T-helper 1 cell (primary cell): ENCODE measurements at places on chromosomes 2 and 18.

DNA sequence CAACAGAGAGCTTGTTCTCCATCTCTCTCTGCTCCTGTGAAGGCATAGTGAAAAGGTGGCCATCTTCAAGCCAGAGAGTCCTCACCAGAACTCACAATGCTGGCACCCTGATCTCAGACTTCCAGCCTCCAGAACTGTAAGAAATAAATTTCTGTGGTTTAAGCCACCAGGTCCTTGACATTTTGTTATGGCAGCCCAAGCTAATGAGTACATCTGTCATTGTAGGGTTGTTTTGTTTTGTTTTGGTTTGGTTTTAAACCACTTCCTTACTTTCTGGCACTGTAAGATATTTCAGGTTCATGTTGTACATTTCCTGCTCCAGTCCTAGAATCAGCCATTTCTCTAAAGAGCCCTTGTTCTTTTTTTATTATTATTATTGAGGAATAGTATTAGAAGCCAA, 171.2 kb downstream of the CPS1 start:
- no peak for DNase-seq

DNA sequence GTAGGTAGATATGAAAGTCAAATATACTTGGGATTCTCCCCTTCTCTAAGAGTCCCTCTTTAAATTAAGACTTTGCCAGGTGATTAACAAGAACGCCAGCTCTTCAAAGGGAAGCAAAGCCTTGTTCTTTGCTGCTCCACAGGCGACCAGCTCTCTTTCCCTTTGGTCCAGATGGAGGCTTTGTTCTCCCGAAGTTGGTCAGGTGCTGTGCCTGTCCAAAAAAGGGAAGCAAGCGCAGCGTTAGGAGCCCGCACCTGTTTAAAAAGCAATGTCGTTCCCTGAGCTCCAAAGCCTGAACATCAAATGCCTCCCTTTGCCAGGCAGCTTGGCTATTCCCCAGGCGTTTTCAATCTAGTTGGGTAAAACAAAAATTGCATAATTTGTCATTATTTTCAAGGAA, 1913.1 kb upstream of the PIK3C3 start:
- DNase-seq = no peak

- DNase-seq = no peak
Observed at GRCh38 chr2:136468799-136469369, 296.5 kb upstream of the THSD7B start.

DNA sequence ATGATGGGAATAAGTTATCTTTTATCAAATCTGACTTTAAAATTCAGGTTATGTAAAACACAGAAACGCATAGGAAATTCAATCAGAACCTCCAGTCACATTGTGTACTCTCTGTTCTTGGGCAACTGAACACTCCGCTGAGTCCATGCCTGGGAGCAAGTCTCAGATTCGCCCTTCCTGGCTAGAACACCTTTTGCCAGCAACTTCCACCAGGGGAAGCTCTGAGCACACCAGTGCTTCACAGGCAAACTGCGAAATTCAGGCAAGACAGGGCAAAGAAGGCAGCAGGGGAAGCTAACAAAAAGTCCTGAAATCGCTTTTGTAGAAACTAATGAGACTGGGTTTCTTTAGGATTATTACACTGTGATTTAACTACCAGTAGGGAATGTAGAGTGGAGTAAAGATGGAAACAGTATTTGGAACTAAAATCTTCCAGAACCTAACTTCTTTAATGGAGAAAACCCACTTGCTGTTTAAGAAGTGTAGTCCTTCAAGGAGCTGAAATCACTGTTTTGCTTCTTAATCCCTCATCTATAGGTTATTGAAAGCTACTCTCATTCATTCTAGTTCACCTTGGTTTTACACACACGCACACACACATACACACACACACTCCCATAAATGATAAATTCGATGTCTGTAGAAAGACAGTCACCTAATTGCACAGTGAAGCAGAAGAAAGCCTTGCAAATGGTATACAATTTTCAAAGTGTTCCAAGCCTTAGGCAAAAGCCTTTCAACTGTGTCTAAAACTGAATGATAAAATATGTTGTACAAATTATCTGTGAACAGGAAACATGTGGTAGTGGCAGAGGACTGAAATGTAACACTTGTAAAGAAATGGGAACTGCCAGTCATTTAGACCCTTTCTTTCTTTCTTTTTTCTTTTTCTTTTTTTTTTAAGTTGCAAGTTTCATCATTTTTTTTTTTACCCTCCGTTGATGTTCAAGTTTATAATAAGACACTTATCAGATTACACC, 214.5 kb downstream of the TMEM182 start:
- DNase-seq = no peak

DNA sequence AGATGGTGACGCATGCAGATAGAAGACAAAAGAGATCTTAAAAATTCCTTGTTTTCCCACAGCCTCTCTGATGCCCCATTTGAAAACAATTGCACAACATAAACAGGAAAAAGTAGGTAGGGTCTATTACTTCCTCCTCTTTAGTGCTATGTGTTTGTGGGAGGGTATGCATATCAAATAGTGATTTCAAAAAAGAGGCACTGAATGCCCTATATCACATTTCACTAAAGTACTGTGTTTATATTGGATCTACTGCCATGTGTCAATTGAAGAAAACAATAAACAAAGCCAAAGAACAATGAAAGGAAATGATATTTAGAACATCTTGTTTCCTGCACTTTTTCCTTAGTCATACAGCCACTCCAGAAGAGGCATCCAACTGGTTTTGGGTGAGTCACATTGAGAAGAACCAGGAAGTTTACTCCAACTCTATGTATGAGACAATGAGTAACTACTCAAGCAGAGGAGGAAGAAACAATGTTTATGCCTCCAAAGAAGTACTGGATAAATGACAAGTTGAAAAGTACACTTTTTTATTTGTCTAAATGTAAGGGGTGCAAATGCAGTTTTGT, 583.6 kb downstream of the FBXO15 start:
- no peak for DNase-seq

- DNase-seq = no peak
Observed at GRCh38 chr18:76356666-76357065, 138.4 kb downstream of the ZNF516 start.

- no peak for DNase-seq
Observed at GRCh38 chr2:101290711-101291110, 17.8 kb downstream of the RNF149 start.

DNA sequence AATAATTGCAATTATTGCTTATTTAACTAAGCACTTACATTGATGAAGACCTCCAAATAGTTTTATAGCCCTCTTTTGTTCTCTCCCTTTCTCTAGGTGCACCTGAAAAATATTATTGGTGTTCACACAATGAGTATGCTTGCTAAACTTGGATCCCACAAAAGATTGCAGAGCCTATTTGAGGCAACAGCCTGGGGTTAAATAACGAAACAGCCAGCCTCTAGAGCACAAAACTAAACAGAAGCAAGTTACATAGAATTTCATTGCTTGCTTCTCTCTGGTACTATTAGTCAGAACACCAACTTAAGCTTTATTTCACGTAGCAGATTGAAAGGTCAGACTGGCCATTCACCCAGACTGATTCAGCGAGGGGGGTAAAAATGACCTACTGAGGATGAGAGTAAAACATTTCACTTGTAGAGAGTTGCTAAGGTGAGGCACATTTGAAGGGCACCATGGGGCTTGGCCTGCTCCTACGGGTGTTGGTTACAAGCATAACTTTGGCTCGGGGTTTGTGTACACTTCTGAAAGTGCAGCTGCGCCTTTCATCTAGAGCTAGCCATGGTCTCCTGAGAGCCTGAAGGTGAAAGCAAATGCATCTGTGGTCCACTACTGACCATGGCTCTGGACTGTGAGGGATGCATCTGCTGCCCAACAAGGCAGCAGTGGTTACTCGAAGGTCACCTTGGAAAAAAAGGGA, 225.1 kb upstream of the LRRTM1 start:
- DNase-seq = no peak

DNA sequence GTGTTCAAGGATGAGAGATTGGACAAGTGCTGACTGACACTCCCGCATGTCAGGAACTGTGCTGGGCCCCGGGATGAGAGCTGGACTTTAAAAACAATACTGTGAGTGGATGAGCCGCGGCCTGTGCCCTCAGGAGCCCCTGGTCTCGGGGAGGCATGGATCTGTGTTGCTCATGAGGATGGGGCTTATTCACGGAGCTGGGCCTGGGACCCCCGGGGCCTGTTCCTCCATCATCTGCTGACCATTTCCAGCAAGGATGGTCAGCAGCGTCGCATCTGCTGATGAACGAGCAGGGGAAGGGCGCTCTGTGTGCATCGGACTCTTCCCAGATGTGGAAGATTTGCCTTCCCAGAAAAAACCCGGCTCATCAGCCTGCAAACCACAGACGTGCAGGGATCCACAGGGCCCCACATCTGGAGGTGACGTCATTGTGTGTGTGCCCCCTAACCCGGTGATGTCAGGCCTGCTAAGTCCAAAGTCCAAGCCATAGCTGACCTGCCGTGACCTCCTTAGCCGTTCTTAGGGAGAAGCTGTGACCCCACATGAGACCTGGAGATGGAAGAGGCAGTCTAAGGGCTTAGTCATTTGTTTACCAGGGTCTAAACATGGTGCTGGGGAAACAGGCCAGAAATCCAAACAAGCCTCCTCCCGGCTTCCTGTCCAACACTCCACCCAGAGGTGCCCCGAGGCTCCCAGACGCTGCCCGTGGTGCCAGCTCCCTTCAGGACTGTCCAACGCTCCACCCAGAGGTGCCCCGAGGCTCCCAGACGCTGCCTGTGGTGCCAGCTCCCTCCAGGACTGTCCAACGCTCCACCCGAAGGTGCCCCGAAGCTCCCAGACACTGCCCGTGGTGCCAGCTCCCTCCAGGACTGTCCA, 143.9 kb downstream of the PXDN start:
- DNase-seq = no peak

DNA sequence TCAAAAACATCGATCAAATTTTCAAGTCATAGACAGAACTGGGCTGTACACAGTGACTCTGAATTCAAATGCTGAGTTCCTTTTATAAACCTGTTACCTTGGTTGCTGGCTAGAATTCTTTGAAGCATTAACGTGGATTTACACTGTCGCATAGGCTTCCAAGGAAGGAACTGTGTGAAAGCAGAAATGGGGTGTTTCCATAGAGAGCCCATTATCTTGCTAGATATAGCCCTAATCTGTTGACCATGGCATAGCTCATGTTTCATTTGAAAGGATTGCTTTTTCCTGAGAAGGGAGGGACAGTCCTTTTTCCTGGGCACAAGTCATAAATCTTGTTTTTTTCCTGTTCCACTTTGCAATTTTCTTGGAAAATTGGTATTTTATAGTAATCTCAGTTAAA, 73.8 kb upstream of the NEUROD1 start:
- no peak for DNase-seq

DNA sequence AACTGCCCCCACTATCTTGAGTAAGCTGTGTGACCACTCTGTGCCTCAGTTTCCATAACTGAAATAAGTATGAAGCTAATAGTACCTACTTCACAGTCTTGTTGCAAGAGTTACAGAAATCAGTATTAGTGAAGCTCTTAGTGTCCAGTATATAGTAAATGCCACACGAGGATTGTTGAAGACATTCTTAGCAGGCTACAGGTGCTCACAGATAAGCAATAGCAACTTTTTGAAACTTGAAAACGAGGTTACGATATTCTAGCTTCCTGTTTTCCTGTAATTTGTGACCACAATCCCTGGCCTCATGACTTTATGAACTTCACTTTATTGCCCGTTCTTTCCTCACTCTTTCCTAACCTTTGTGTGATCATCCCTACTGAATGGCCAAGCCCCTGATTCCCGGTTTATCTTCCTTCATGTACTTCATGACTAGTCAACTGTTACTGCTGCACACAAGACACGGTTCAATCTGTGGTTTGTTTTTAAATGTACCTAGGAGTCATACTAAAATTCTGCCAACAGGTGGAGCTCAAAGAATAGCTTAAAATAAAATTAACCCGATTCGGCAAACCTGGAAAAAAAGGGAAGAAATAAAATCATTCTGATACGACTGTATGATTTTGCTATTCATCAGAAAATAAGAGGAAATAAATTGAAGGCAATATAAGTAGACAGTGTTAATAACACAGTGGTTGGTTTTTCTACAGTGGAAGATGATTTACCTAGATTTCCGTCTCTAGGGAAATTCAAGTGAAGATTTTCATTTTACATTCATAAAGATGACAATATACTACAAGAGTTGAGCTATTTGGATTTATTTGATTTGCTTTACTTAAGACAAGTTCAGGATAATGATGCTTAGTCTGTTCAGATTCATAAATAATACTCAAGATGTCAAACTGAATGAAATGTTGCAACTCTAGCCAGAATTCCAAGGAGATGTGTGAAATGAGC, 38.1 kb upstream of the STAT1 start:
- DNase-seq = peak; percentile 68

DNA sequence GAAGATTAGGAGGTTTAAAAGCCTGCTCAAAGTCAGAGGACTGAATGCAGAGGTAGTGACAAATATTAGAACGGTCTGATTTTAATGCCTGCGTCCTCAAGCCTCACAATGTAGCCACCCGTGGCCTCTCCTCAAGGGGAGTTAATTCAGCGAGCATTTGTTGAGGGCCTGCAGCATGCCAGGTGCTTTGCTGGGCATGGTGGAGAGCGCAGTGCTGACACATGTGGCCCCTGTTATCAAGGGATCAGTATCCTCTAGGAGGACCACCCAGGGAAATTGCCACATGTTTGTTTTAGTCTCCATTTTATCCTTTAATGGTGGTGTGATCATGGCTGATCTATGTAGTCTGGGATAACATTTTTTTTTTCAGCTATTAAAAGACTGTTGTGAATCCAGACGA, 19.2 kb downstream of the PMAIP1 start:
- DNase-seq = no peak

GRCh38 chr2:102366406-102367112, 11.0 kb downstream of the IL18R1 start:
- DNase-seq = no peak

DNA sequence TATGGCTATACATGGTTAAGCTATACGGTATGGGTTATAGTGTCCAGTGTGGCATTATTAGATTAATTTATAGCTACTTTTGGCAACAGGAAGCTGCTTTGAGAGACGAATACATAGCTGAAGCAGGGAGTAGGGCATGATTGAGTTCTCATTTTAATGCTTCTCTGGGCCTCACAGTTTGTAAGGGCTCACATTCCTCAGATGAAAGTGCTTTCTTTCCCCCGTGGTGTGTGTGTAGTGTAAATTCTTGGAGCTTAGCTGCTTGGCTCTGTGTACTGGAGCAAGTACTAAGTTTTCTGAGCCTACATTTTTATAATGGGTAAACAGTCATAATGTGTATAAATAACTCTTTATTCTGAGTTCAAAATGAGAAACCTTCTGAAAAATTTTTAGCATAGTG, 173.7 kb downstream of the PTPRM start:
- no peak for DNase-seq

- DNase-seq = no peak
Observed at GRCh38 chr2:128986026-128986715, 667.5 kb upstream of the HS6ST1 start.
